Right ventricle myocardium inferior (tissue), 1 donor: ENCODE measurements at places on chromosomes 1 and 21. TPM values are rescaled to one million over a fixed set of nuclear protein-coding genes. Genes with fewer than 3 reads are reported as not detected.

- no peak for DNase-seq
These were observed 97.3 kb downstream of the PLA2G4A start for GRCh38 chr1:186925881-186926669.

DNASE2B gene
- not detected for total RNA-seq

DNA sequence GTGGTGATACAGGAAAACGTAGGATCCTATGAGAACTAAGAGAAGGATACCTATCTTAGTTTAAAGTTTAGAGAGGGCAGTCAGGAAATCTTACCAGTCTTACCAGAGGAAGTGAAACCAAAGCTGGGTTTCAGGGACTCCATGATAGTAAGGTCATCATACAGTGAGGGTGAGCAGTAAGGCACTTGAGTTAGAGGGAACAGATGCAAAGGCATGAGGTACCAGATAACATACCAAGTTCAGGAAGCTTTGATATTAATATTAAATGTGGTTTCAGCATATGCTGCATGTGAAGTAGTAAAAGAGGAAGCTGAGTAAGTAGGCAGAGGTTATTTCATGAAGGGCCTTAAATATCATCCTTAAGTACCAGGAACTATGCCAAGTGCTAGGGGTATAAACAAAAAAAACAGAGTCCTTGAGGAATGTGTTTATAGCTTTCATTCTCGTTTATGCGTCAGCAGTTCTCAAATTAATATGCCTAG, 16.9 kb downstream of the ATG4C start:
- no peak for DNase-seq

HSD3B2 gene
- not detected for total RNA-seq

- DNase-seq, result no peak
These were observed 298.1 kb upstream of the POU3F1 start for GRCh38 chr1:38344716-38345115.

DNA sequence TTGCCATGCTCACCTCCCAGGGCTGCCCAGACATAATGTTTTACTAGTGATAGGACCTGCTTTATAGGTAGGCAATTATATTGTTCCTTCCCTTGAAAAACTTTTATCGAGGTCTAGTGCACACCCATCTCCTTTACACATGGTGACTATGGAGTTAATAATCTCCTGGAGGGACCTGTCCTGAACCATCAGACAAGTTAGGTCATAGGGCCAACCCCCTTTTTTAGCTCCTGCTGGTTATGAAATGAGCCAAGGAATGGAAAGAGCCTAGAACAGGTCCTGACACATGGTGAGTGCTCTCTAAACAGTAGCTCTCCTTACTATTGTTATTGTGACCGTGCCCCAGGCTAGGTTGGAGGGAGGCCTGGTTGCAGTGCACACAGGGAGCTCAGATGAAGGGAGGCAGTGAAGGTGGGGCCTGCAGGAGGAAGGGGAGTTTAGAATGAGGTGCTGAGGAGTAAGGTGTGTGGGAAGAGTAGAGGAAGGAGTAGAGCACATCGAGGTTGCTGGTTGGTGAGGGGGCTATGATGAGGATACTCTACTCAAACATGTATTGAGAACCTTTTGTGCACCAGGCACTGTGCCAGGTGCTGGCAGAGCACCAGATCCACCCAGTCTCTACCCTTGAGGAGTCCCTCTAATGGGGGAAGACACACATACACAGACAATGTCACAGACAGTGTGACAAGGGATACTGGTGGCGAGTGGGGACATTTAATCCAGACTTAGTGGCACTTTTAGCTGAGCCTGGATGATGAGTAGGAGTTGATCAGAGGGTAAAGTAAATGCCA, 14.1 kb upstream of the LMNA start:
- DNase-seq, result no peak

TADA1 gene
- 9.4 TPM for total RNA-seq

GRCh38 chr1:43373066-43373940, 5.5 kb upstream of the ELOVL1 start:
- DNase-seq, result no peak

GRCh38 chr1:55781944-55782482, 566.8 kb upstream of the USP24 start:
- DNase-seq, result no peak

GRCh38 chr21:34992736-34993398, 56.2 kb downstream of the RUNX1 start:
- no peak for DNase-seq

CLCA1 gene
- not detected for total RNA-seq

LCE2C gene
- total RNA-seq, result not detected

DNA sequence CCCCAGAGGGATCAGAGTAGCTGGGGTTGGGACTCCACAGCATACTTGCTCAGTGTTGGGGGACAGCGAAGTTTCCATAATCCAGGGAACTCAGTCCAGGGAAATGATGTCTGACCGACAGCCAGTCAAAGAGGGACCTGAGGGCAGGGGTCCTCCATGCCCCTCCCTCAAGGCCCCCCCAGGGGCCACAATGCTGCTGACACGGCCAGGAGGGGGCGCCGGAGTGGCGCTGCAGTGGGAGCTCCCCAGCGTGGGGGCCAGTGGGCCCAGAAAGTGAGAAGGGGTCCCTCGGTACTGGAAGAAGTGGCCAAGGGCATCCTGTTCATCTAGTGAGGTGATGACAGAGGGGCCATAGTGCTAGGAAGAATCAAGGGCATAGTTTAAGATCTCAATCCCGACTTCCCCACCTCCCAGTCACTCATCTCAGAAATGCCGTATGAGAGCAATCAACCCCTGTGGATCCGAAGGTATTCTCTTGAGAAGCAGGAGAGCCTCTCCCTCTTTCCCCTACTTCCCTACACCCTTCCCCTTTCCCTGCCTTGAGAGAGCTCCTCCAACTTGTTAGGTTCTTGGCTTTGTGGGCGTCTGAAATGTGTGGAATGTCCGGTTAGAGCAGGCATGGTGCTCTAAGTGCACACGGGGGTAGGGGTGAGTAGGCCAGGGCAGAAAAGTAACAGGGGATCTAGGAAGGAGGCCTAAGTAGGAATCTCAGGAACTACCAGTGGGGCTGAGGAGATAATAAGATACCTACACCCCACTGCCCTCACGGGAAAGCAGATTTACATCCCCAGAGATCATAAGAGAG, 4.1 kb downstream of the NUDT17 start:
- no peak for DNase-seq

- no peak for DNase-seq
These were observed 73.6 kb downstream of the SIPA1L2 start for GRCh38 chr1:232556351-232556750.

COPA gene
- total RNA-seq, result 84.2 TPM

- DNase-seq, result peak; percentile 49
These were observed 83.3 kb upstream of the TMEM51 start for GRCh38 chr1:15070145-15070748.

DNA sequence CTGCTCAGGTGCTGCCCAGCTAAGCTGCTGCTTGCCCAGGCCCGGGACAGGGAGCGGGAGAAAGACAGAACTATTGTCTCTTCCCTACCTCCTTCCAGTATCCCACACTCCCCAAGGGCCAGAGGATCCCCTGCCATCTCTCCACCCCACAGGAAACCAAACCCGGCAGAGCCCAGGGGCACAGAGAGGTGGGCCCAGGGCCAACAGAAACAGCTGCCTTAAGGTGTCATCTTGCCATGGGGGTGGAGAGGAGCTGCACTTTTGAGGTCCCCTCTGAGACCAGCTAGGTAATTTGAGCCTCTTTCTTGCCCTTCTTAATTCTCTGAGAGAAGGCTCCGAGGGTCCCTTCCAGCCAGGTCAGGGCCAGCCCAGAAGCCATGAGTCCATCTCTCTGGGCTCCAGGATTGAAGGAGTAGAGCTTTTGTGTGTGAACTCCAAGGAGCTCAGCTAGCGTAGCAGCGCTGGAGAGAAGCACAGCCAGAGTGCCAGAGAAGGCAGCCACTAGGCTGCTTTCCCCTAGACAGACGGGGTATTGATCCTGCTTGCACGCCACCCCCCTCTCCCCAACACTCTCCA, 9.7 kb upstream of the GPR61 start:
- DNase-seq, result no peak

- no peak for DNase-seq
These were observed 36.0 kb downstream of the OVAAL start for GRCh38 chr1:180594723-180595122.

SLC35E2B gene
- 20.3 TPM for total RNA-seq

SH2D5 gene
- total RNA-seq, result not detected

DNA sequence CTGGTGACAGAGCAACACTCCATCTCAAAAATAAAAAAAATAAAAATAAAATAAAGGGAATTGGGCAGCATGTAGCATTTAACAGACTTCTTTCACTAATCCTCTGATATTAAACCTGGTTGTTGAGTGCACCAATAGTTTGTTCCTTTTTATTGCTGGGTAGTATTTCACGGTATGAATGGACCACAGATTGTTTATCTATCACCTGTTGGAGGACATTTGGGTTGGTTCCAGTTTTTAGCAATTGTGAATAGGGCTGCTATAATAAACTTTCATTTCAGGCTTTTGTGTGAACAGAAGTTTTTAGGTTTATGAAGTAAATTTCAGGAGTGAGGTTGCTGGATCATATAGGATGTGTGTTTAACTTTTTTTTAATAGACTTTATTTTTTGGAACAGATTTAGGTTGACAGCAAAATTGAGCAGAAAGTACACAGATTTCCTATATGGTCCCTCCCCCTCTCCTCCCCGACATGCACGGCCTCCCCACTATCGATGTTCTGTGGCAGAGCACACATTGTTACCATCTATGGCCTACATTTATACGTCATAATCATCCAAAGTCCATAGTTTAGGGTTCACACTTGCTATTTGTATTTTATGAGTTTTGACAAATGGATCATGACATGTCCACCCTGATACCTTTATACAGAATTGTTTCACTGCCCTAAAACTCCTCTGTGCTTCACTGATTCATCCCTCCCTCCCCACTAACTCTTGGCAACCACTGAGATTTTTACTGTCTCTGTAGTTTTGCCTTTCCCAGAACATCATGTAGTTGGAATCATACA, 66.1 kb upstream of the TMPRSS2 start:
- DNase-seq, result no peak

RGSL1 gene
- total RNA-seq, result not detected

GRCh38 chr21:42784896-42785451, 94.4 kb downstream of the WDR4 start:
- no peak for DNase-seq

DNA sequence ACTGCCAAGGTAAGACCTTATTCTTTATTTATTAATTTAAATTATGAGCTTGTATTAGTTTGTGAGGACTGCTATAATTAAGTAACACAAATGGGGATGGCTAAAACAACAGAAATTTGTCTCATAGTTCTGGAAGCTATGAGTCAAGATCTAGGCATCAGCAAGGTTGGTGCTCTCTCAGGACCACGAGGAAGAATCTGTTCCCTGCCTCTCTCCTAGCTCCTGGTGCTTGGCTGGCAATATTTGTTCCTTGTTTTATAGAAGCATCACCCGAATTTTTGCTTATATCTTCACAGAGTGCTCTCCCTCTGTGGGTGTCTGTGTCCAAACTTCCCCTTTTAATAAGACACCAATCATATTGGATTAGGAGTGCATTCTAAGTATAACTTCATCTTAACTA, 41.4 kb upstream of the CCDC190 start:
- no peak for DNase-seq

FMO5 gene
- 8.2 TPM for total RNA-seq

GRCh38 chr1:214658785-214659184, 55.8 kb downstream of the CENPF start:
- no peak for DNase-seq

ADAM30 gene
- not detected for total RNA-seq

GRCh38 chr1:240691909-240692705, 80.2 kb upstream of the GREM2 start:
- no peak for DNase-seq

DNA sequence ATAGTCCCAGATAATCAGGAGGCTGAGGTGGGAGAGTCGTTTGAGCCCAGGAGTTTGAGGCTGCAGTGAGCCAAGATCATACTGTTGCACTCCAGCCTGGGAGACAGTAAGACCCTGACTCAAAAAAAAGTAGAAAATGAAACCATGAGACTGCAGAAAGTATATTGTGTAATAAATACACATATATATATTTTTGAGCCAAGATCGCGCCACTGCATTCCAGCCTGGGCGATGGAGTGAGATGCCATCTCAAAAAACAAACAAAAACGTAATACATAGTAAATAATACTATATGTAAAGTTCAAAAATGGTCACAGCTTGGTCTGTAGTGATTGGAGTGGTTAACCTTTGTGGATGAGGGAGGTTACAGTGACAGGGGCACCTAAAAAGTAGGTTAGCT, 9.7 kb downstream of the BRDT start:
- no peak for DNase-seq

- DNase-seq, result no peak
These were observed 135.3 kb downstream of the BRINP2 start for GRCh38 chr1:177306019-177306415.

DNA sequence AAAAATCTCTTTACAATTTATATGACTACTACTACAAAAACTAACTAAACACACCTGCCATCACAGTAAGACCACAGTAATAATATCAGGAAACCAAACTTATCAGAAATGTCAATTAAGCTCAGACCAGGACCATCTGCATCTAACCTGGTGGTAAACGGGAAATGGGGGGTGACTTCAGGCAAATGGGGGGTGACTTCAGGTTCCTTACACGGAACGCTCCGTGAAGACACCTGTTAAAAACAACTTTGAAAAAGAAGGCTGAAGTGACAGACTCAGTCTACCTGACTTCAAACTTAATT, 15.8 kb downstream of the PRDM15 start:
- DNase-seq, result no peak

CDK18 gene
- total RNA-seq, result 180 TPM

DNA sequence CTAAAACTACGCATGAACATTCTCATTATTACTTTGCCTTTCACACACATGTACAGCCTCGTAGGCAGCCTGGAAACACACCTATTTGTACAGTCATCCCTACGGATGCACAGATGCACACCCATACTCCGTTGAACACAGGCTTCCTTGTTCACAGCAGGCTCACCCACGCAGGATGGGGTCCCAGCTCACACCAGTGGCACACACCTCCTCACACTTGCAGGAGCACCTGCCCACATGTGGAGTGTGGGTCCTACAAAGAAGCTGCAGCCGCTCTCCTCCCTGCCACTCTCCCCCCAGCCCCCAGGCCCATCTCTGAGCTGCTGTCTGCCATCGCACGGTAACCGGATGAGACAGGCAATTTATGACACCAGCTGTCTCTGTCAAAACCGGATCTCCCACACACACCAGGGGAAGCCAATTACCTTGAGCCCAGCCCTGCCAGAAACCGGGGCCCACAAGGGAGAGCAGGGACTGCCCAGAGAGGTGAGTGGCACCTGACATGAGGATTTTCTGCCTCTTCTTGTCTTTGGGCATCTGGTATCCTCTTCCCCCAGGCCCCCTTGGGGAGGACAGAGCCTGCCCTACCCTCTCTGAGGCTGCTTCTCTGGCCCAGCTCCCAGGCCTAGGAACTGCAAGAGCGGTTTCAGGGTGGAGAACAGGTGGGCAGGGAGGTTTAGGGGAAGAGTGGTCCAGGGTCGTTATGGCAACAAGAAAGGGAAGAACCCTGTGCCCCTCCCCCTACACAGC, 175.4 kb downstream of the IGSF21 start:
- DNase-seq, result no peak

GRCh38 chr1:78792756-78793155, 143.1 kb downstream of the IFI44 start:
- no peak for DNase-seq

OR2L3 gene
- not detected for total RNA-seq
